ENCODE measurements at places on chromosomes 3 and 15.

DNA sequence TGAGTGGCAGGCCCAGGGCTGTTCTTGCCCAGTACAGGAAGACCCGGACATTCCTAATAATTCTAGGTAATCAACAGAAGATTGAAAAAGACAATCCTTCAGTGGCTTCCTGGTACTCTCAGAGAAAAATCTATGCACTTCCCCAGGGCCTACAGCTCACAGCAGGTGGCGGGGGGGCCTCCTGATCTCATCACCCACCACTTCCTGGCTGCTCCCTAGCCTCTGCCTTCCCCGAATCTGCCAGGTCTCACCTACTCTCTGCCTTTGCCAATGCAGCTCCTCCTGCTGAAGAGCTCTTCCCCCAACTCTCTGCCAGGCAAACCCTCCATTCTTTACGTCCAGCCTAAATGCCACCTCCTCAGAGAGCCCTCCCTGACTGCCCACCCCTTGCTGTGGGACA, 37.5 kb downstream of the EHD4 start:
- peak; percentile 49 for DNase-seq

DNA sequence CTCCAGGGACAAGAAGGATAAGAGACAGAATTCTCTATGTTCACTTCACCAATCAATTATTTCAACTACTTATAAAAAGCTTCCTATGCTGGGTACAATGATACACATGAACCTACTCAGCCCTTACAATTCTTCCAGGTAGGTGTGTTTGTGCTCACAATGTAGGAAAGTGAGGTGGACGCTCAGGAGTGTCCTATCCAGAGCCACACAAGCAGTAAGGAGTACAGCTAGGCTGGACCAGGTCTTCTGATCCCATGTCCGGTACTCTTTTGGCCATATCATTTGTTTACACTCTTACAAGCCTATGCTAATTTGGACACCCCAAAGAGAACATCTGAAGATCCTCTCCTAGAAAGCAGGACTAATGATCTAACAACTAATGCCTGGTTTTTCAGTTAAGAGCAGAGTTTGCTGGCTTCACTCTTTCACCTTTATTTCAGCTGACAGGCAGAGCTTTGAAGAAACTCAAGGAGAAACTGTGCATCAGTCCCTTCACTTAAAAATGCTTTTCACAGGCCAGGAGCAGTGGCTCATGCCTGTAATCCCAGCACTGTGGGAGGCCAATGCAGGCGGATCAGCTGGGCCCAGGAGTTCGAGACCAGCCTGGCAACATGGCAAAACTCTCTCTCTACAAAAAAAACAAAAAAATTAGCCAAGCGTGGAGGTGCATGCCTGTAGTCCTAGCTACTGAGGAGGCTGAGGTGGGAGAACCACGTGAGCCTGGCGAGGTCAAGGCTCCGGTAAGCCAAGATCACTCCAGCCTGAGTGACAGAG, 27.5 kb downstream of the IGF2BP2 start:
- no peak for DNase-seq

- no peak for DNase-seq
Measured at GRCh38 chr3:169152319-169152718, 511.2 kb downstream of the MECOM start.

GRCh38 chr3:32508711-32509110, 6.1 kb upstream of the CMTM6 start:
- no peak for DNase-seq

GRCh38 chr3:181609030-181609767, 102.5 kb upstream of the SOX2 start:
- no peak for DNase-seq

DNA sequence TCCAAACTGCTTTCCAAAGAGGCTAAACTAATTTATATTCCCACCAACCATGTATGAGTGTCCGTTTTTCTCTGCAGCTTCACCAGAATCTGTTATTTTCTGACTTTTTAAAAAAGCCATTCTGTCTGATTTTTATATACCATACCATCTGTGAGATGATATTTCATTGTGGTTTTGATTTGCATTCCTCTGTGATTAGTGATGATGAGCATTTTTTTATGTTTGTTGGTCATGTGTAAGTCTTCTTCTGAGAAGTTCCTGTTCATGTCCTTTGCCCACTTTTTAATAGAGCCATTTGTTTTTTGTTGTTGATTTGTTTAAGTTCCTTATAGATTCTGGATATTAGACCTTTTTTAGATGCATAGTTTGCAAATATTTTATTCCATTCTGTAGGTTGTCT, 179.4 kb upstream of the ALCAM start:
- DNase-seq: no peak
